ENCODE measurements at places on chromosomes 7 and 10.
A peak's percentile ranks its signal among the peaks of the same experiment; 100 is the strongest.

GRCh38 chr10:86661161-86662025, 6.9 kb upstream of the LDB3 start:
- DNase-seq = no peak

DNA sequence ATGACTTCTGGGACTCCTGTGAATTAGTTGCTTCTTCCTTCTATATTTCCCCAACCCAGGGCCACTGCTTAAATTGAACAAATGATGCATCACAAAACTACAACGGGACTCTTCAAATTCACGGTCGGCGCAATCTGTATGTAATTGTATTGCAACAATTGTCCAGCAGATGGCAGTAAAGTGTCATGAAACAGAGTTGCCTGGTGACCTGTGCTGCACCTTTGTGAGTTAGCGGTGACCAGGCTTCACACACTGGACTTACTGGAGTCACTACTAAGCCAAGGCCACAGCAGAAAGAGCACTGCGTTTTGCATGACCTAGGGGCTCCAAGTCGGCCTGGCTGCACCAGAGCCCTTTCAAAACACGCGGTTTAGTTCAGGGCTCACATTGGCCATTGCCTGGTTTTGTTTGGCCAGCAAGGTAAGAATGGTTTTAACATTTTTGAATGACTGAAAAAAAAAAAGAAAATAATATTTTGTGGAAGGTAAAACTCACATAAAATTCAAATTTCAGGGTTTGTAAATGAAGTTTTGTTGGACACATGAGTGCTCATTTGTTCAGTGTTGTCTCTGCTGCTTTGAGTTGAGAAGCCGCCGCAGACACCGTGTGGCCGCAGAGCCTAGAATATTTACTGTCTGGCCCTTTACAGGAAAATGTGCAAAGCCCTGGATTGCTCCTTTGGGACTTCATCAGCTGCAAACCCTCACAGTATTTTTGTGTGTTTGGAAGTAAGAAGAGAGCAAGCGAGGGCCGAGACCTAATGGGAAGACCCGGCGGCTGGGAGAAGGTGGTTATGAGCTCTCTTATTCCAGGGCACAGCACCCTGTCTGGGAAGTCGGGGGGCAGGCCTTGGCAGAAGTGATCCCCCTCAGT, 23.2 kb upstream of the ZNF32 start:
- peak; percentile 72 for DNase-seq

DNA sequence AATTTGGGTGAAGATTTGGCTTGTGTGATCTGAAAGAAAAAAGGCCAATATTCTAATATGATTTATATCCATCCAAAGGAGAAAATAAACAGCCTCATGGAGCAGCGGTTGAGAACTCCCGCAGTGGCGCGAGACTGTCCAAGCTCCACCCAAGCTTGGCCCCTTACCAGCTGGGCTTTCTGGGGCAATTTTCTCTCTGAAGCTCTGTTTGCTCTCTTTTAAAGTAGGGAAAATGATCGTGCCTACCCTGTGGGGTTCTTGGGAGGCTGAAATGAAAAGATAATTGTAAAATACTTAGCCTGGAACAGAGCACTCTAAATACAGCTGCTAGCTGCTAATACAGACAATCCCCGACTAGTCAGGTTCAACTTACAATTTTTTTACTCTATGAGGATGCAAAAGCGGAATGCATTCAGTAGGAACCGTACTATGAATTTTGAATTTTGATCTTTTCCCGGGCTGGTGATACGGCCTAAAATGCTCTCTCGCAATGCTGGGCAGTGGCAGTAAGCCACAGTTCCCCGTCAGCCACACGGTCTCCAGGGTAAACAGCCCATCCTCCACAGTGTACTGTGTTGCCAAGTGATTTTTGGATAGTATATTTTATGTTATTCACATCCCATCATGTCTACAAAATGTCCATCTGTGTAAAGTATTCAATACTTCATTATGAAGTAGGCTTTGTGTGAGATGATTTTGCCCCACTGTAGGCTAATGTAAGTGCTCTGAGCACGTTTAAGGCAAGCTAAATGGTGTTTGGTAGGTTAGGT, 137.7 kb downstream of the CHN2 start:
- no peak for DNase-seq

- no peak for DNase-seq
Measured at GRCh38 chr10:5525561-5526341, 990 bp downstream of the CALML3 start.

GRCh38 chr7:37920305-37920848, at the start of gene EPDR1:
TSS of gene EPDR1 (plus strand) at chr7:37920640. CDS start at chr7:37920940, 300 bp downstream.
- no peak for DNase-seq

DNA sequence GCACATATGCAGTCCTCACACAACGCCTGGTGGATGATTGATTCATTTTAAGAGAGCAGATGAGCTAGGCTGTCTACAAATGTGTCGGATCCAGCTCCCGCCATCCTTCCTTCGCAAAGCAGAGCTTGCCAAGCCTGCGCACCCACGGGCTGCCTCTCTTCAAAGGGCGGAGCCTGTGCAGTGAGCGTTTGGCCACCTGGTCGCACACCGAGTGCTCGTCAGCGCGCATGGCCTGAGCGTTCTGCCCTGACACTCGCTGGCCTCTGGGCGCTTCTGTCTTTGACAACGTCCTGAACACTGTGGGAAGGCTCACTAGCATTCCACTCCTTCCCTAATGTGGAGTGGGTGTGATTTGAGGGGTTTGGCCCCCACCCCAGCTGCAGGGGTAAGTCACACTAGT, 47.1 kb upstream of the TMEM72 start:
- DNase-seq = no peak

- no peak for DNase-seq
Measured at GRCh38 chr7:123211545-123211944, 11.8 kb upstream of the SLC13A1 start.

DNA sequence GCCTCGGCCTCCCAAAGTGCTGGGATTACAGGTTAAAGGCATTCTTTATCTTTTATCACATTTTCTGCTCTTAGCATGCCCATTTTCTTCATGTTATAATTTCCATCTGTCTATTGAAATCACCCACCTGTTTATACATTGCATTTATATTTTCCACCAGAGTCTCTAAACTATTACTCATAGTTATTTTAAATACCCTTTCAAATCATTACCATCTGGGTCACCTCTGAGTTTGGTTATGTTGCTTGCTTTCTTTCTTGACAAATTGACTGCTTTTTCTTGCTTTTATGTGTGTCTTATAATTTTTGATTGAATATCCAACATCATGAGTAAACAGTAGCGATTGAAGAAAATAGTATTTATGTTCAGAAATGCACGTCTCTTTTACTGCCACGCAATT, 71.4 kb downstream of the TMEM270 start:
- DNase-seq = no peak

- no peak for DNase-seq
Measured at GRCh38 chr7:107262857-107263256, 94.1 kb downstream of the HBP1 start.
